ENCODE measurements at places on chromosomes 7 and 10. TPM values are rescaled to one million over a fixed set of nuclear protein-coding genes. Genes with fewer than 3 reads are reported as not detected.

- DNase-seq = no peak
Observed at GRCh38 chr10:54415483-54415882, 385.5 kb downstream of the PCDH15 start.

TMEM270 gene
- polyA plus RNA-seq = 0.09 TPM

GRCh38 chr10:32005050-32005449 is 51.2 kb downstream of the KIF5B start:
- no peak for DNase-seq

DNA sequence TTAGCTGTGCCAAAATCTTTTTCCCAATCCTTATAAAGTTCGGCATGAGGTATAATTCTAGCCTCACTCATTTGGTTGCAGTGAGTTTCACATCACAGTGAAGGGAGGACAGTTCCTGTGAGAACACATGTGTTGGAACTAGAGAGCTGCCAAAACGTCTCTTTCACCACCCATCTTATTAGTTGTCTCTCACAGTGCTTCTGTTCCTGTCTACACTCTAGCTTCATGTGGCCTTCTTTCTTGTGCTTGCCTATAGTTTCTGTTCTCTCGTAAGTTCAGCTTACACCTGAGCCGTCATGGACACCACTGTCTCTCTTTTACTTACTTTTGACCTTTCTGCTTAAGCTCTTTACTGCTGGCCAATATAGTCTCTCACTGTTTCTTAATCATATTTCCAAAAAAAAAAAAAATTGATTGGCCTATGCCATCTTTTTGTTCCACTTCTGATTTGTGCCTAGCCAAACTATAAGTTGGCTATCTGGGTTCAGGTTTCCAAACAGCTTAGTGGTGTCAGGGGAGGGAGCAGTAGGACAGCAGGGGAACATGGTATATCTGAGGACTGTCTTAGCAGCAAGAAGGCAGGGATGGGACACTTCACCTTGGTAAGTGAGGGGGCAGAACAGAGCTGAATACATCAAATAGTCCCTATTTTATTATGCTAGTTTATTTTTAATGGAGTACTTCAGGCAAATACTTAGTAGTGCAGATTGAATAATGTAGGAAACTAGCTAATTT is 38.0 kb downstream of the ZNRF2 start:
- no peak for DNase-seq

- DNase-seq = no peak
Observed at GRCh38 chr10:103333934-103334520, 16.9 kb downstream of the PCGF6 start.

- no peak for DNase-seq
Observed at GRCh38 chr7:636396-636795, 90.1 kb upstream of the DNAAF5 start.

GRCh38 chr7:46580766-46581165 is 659.7 kb upstream of the IGFBP3 start:
- DNase-seq = no peak

- DNase-seq = no peak
Observed at GRCh38 chr10:16735671-16736070, 81.6 kb downstream of the RSU1 start.

DNA sequence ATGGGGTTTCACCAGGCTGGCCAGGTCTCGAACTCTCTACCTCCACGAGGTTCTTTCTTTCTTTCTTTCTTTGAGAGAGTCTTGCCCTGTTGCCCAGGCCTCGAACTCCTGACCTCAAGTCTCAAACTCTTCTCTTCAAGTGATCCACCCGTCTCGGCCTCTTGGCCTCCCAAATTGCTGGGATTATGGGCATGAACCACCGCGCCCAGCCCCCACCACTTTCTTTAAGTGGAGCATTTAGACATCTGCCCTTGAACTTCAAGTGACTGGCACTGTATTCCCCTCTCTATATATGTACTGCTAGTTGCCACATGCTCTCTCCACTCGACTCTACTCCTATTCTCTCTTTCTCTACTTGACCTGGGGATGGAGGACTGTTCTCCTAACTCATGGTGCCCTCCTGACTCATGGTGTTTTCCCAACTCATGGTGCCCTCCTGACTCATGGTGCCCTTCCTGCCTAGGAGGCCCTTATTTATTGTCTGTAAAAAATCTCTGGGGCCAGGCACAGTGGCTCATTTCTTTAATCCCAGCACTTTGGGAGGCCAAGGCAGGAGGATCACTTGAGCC is 19.3 kb upstream of the ACHE start:
- DNase-seq = no peak

GRCh38 chr7:33805630-33806233 is 99.6 kb upstream of the BMPER start:
- no peak for DNase-seq

DNA sequence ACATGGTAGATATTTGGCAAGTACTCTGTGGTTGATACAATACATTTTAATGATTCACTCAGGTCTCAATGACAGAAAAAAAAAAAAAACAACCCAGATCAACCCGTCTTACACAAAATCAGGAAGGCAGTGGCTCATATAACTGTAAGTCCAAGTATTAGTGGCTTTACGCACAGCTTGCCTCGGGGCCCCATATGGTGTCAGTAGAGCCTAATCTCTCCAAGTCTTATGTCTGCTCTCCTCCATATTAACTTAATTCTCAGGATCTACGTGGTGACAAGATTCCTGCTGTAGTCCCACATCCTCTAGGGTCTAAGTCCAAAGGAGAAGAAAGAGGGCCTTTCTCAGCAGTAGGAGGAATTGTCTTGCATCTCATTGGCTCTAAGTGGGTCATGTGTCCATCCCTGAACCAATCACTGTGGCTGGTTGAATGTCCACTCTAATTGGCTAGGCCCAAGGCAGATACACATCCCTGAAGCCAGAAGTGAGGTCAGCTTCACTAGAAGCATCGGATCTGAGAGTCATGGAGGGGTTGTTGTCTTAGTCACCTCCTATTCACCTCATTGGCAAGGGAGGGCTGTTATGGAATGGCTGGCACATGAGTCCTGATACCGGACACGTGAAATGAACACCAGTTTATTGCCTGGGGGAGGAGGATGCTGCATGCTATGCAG is 20.5 kb upstream of the PLPP4 start:
- no peak for DNase-seq

- no peak for DNase-seq
Observed at GRCh38 chr7:44607141-44608068, 978 bp downstream of the OGDH start.

DNA sequence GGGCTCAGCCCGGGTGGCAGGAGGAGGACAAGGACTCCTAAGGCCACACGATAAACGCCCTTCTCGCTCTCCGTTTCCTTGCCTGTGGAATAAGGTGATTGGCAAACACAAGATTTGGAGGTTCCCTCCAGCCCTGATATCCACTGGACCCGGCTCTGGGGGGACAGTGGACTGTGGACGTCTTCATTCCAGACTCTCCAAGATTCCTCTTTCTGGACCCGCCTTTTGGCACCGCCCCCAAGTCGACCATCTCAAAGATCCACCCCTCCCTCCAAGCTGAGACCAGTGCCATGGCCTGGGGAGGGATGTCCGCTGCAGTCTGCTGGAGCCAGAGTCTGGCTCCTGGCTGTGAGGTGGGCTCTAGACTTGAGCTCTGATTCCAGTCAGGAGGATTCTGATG is 23.6 kb downstream of the ZNF783 start:
- DNase-seq = no peak

MEOX2 gene
- 5.6 TPM for polyA plus RNA-seq

- no peak for DNase-seq
Observed at GRCh38 chr10:80454513-80455460, 677 bp downstream of the TSPAN14 start.

- no peak for DNase-seq
Observed at GRCh38 chr10:28545967-28546644, 13.2 kb downstream of the WAC start.

- DNase-seq = no peak
Observed at GRCh38 chr7:20440472-20441105, 109.9 kb downstream of the ITGB8 start.

DNA sequence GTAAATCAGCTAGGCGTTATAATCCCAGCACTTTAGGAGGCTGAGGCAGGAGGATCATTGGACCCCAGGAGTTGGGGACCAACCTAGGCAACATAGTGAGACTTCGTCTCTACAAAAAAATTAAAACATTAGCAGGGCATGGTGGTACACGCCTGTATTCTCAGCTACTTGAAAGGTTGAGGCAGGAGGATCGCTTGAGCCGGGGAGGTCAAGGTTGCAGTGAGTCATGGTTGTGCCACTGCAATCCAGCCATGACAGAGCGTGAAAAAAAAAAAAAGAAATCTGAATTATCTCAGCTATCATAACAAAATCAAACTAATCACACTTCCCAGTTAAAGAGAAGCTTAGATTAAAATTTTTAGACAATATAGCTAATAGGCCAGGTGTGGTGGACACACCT is 35.3 kb downstream of the ATAD1 start:
- no peak for DNase-seq

CLCN1 gene
- polyA plus RNA-seq = 0.05 TPM

DNA sequence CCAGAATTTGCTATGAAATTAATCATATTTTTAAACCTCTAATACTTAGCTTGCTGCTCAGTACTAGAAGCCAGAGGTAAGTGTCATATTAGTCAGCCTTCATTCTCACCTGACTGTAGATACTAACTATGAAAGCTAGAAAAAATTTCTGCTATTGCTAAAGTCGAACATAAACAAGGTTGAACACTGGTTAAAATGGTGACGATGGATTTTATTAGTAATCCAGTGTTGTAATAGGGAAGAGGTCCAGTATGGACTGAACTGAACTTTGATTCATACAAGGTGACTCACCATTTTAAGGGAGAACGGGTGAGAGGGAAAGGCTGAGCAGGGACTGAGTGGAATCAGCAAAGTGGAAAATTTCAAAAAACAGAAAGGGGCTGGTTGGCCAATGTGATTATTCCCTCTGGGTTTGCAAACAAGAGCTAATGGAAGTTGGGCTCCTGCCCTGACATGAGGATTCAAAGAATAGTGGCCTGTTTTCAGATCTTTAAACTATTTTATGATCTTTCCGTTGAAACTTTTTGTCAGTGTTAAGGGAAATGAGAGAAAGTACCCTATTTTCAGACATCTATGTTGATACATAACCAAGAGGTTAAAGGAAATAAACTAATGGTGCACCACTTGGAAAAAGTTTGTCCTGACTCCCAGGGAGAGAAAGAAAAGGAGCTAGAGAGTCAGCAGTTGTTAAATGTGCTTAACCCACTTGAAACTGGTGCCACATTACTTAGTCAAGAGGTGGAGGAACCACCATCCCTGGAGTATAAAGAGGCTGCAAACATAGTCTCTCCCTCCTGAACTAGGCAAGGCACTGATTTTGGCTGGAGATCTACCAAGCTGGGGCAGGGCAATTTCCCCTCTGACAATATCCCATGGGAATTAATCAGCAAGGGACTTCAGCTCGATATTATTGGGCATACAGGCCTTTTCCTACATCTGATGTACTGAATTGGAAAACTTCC is 15.3 kb upstream of the AKR1C1 start:
- no peak for DNase-seq

GRCh38 chr7:128155100-128155740 is 85.9 kb upstream of the LEP start:
- no peak for DNase-seq

DNA sequence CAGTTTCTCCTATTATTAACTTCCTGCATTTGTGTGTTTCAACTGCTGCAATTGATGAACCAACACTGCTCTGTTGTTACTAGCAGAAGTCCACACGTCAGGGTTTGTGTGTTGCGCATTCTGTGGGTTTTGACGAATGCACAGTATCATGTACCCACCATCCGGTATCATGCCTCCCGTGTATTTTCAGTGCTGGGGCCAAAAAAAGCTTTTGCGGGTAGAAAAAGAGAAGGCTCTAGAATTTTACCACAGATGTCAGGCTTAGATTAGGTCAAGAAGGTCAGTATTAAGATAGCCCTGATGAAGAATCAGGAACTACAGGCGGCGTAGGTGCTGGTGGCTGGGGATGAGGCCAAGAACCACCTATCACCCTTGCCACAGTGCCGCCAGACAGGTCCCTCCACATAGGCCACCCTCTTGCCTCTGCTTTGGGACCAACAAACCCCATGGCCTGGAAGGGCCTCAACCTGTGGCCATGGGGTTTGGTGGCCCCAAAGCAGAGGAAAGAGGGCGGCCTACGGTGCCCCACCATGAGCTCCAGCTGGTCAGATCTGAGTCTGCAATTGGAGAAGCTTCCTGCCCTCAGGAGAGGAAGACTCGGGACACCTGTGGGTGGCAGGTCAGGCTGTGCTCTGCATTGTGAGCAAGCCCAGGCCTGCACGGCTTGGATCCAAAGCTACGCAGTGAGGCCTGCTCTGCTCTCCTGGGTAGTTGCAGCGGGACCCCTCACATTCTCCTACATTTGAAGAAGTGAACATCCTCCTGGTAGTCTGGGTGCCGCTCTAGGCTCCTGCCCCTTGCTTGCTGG is 71.9 kb downstream of the MKI67 start:
- DNase-seq = no peak

GRCh38 chr7:43808410-43808809 is 49.9 kb downstream of the BLVRA start:
- DNase-seq = no peak

PAX4 gene
- polyA plus RNA-seq = not detected

ADAMTS14 gene
- 0.46 TPM for polyA plus RNA-seq

GRCh38 chr7:5613607-5614006 is 167.9 kb downstream of the RNF216 start:
- DNase-seq = no peak

DNA sequence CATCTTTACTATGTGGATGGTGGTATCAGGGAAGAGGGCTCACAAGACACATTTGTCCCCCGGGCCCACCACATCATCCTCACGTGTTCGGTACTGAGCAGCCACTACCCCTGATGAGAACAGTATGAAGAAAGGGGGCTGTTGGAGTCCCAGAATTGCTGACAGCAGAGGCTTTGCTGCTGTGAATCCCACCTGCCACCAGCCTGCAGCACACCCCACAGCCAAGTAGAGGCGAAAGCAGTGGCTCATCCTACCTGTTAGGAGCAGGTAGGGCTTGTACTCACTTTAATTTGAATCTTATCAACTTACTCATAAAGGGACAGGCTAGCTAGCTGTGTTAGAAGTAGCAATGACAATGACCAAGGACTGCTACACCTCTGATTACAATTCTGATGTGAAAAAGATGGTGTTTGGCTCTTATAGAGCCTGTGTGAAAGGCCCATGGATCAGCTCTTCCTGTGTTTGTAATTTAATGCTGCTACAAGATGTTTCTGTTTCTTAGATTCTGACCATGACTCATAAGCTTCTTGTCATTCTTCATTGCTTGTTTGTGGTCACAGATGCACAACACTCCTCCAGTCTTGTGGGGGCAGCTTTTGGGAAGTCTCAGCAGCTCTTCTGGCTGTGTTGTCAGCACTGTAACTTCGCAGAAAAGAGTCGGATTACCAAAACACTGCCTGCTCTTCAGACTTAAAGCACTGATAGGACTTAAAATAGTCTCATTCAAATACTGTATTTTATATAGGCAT is 9.1 kb upstream of the CSGALNACT2 start:
- DNase-seq = no peak

DNA sequence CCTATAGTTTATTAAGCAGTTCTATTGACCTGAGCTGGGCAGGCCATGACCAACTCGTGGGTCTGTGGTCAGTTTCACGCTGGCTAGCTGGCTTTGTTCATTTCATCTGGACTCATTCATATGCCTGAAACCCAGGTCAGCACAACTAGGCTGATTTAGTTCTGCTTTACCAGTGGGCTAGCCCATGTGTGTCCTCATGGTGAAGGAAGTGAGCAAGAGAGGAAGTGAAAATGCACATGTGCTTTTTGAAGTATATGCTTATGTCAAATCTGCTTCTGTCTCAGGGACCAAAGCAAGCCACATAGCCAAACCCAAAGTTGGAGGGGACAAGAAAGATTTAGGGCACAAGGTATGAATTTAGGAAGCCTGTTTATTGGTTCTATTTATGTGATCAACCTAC is 154.5 kb downstream of the RNF133 start:
- DNase-seq = no peak

- DNase-seq = no peak
Observed at GRCh38 chr10:13462551-13462950, 66.3 kb downstream of the BEND7 start.

CYP3A4 gene
- polyA plus RNA-seq = 0.79 TPM

- no peak for DNase-seq
Observed at GRCh38 chr10:34932235-34932634, 117.1 kb upstream of the PARD3 start.

Data from urinary bladder (tissue), 4 donors.